ENCODE measurements at places on chromosomes 5 and 9. TPM values are rescaled to one million over a fixed set of nuclear protein-coding genes. Genes with fewer than 3 reads are reported as not detected.

TRMO gene
- 28.6 TPM for total RNA-seq

SLC6A7 gene
- total RNA-seq: not detected

GPR150 gene
- total RNA-seq: 0.25 TPM

CDO1 gene
- total RNA-seq: 3.5 TPM

BTNL9 gene
- 14.3 TPM for total RNA-seq

GRCh38 chr5:178688551-178688950 is 41.9 kb downstream of the ZNF354A start:
- no peak for DNase-seq

GRCh38 chr9:78601957-78602565 is 305.1 kb downstream of the PSAT1 start:
- no peak for DNase-seq

GRCh38 chr9:92432350-92432749 is 8.1 kb upstream of the OMD start:
- DNase-seq: no peak

DNA sequence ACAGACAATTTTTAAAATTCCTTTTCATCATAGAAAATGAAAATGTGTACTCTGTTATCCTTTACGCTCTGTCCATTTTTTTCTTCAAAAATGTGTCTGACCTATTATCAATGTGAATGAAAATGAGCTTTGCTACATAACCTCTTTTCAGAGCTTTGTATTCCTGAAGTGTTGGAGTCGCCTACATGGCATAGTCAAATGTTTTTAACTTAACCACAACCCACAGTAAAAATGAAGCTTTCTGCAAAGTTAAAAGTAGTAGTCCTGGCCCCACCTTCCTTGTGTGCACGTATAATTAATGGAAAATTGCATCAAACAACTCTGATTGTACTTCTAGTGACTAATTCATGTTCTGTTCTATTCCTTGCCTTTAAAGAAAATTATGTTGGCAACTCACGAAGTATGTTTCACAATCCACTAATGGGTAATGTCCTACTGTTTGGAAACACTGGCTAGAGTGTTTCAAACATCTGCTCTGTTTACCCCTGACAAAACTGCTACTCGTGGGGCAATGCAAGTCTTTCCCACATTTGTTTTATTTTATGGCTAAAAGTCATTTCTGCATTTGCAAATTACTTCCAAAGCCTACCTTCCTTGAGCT is 18.6 kb upstream of the PSAT1 start:
- DNase-seq: no peak

DNA sequence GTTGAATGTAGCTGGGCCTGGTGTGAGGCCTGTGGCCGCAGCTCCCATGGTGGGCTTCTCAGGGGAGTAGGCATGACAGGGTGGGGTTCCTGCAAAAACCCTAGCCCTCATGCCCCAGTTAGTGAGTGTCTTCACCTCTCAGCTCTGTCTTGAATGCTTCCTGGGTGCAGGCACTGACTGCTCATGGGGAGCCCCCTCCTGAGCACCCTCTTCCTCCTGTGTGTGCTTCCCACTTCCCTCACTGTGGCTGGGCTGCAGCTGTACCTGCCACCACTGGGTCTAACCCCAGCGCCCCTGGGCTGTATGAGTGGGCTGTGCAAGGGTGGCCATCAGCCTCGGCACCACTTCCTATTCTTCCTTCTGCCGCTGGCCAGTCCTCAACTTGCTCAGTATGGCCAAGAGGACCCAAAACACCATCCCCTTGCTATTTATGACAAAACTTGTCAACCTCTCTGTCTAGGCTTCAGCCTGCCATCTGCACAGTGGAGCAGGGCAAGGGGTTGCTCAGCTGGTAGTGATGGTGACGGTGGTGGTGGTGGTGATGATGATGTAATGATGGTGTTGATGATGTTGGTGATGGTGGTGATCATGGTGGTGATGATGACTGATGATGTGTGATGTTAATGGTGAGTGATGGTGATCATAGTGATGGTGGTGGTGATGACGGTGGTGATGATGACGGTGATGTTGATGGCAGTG is 67.5 kb downstream of the RXRA start:
- no peak for DNase-seq

GRCh38 chr5:25516141-25516540 is 871.4 kb upstream of the CDH10 start:
- no peak for DNase-seq

- no peak for DNase-seq
These were observed 149.4 kb downstream of the MACROH2A1 start for GRCh38 chr5:135249658-135250057.

DNA sequence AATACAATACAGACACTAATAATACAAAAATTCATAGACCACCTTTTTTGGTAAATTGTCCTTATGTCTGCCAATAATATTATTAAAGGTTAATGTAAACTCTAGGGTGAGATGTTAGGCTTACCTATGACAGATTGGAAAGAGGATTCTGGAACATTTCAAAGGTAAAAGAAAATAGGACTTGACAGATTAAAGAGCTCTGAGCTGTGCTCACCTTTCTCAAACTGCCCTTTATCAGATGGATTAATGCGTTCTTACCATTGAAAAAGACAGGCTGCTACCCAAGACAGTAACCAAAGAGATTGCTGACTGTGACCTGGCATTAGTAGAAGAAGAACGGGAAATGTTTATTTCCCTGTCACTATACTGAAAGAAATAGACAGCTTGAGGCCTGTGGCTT is 156.1 kb upstream of the MRPS30 start:
- DNase-seq: no peak

GRCh38 chr5:157069949-157070348 is 11.0 kb upstream of the HAVCR1 start:
- DNase-seq: no peak

- no peak for DNase-seq
These were observed 53.9 kb downstream of the BARX1 start for GRCh38 chr9:93900971-93901861.

DNA sequence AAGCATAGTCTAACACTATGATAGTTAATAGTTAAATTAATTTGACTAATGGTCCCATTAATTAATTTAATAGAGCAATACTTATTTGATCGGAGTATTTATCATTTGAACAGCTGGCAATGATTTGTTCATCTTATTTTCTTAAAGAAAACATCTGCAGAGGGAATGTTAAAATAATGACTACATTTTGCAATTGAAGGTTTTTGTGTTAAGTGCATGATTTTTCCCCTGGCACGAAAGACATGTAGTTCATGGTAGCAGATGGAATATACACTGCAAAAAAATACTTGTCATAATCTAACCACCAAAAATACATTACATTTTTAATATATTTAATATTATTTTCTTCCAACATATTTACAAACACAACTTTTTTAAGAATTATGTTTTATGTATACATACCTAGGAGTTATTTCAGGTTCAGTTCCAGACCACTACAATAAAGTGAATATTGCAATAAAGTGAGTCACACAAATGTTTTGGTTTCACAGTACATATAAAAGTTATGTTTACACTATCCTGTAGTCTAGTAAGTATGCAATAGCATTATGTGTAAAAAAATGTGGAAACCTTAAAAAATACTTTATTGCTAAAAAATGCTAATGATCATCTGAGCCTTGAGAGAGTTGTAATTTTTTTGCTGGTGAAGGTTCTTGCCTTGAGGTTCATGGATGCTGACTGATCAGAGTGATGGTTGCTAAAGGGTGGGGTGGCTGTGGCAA is 292.6 kb upstream of the DAB2 start:
- no peak for DNase-seq
